ENCODE measurements at places on chromosomes 1 and 21.

DNA sequence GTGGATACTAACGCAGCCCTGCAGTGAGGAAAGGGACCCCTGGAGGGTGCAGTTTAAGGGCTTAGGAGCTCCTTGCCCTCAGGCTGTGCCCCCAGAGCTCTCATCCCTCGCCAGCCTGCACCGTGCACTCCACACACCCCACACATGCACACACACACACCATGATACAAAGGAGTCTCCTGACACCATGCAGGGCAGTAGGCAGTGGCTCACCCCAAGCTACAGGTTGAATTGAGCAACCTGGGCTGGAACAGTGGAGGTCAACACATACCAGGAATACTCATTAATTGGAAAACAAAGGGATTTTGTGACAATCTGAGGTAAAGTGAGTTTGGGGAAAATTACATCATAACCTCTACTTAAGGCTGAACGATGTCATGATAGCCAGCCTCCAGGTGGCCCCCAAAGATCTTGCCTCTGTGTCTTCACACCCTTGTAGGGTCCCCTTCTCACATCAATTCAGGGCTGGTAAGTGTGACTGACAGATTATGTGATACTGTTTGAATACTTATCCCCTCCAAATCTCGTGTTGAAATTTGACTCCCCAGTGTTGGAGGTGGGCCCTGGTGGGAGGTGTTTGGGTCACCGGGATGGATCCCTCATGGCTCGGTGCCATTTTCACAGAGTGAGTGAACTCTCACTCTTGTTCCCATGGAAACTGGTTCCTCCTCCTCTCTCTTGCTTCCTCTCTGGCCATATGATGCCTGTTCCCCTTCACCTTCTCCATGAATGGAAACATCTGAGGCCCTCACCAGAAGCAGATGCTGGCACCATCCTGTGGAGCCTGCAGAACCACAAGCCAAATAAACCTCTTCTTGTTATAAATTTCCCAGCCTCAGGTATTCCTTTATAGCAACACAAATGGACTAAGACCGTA is 111.0 kb upstream of the RAB4A start:
- no peak for DNase-seq

- no peak for DNase-seq
Measured at GRCh38 chr21:31449921-31450535, 106.0 kb upstream of the TIAM1 start.

DNA sequence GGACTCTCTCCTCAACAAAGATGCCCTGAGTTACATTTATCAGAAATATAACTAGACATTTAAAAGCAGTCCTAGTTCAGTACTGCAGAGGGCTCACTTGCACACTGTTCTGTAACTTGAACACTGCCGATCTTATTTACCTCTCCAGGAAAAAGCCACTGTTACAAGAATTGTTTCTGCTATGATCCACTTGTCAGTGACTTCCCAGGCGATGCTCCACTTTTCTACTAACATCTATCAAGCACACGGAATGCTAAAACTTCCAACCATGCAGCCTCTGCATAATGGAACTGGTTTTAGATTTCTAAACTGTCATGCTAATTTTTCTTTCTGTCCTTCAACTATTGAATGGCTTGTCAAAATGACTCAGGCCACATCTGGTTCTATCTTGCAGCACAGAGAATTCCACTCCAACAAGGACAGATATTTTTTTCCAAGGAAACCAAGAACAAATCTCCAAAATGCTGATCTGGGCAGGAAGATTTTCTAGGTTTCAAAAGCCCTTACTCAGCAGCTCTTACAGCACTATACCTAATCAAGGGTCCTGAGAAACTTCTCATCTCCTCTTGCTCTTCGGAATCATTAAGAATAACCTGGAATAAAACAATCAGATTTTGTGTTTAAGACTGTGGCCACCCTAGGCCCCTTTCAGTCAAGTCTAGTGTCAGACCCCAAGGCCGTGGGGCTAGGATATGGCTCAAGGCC is 9.9 kb downstream of the SEC16B start:
- no peak for DNase-seq

GRCh38 chr1:107787299-107787698 is 177.7 kb downstream of the VAV3 start:
- no peak for DNase-seq

GRCh38 chr1:219433496-219434131 is 179.3 kb downstream of the ZC3H11B start:
- DNase-seq = no peak
